ENCODE measurements at places on chromosomes 2 and 18.

- no peak for DNase-seq
These were observed 30.9 kb downstream of the OSBPL6 start for GRCh38 chr2:178225006-178225805.

- no peak for DNase-seq
These were observed 7.6 kb upstream of the ADAM23 start for GRCh38 chr2:206435742-206436141.

DNA sequence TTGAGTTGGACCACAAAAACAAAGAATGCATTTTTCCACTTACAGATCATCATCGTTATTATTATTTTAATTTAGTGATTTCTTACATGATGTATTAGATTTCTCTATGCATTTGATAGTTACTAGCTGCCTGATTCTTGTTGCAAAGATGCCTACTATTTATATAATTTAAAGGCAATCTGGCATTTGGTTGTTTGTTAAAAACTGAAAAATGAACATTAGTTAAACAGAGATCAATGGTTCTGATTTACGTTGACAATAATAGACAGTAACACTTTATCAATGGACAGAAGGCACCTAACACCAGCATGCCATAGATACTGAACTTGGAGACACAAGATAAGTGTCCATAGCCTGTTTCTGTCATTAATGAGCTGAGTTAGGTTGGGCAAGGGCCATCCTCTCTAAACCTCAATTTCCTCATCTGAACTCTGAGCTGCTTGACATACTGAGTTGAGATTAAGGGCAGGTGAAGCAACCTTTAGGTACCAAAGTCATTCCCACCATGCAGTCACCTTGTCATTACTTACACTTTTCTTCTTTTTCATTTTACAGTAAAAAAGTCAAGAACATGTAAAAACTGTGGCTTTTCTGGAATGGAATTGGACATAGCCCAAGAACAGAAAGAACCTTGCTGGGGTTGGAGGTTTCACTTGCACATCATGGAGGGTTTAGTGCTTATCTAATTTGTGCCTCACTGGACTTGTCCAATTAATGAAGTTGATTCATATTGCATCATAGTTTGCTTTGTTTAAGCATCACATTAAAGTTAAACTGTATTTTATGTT lies 3.1 kb downstream of the CCL20 start:
- no peak for DNase-seq

GRCh38 chr2:147588191-147588590 lies 256.6 kb upstream of the ACVR2A start:
- DNase-seq = no peak

GRCh38 chr18:36567800-36568199 lies 261.0 kb downstream of the TPGS2 start:
- DNase-seq = no peak

DNA sequence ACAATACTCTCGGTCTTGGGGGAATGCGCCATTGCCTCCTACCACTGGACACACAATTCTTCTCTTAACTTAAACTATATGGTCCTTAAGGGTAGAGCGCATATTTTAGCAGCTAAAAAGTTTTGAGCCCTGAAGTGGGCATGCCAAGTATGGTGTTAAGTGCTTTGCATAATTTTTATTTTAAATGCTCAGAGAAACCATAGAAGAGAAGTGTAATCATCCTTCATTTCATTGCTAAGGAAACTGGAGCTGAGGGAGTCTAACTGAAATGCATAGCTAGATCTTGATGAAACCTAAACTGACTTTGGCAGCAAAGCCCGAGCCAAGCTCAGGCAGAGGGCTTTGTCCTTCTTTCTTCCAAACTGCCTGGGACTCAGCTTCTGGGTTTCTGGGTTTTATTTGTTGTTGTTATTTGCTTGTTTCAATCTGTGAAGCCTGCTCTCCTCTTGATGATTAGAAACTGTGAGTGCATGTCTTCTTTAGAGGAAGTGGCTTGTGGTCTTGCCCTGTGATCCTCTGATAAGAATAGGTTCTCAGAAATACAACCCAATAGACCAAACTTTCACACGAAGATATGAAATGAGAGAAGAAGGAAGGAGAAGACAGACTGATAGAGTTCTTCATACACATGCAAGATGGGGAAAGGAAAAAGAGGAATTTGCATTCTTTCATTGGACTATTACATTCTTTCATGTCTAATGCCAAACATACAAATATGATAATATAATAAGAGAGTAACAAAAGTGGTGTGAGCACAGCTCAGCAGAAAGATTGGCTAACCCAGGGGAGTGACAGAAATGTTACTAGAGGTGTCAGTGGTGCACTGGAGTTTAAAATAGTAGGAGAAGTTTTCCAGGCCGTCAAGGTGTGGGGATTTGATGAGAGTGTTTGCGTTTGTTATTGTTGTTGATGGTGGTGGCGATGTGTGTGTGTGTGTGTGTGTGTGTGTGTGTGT lies 7.5 kb upstream of the RNF144A start:
- DNase-seq = no peak

DNA sequence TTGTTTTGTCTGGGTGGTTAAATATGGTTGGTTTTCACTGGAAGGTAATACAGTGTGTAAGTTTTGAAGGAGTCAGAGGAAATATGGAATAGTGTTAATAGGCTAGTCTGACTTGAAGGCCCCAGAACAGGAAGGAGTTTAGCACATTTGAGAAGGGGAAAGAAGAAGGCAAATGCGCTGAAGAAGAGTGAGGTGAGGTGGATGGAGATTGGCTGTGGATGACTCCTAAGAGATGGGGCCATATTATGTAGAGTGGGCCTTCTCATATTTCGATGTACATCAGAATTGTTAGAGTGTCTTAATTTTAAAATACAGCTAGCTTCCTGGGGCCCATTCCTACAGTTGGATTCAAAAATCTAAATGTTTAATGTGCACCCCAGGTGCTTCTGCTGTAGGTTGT lies 61.0 kb downstream of the GLS start:
- no peak for DNase-seq

Data from cerebellar cortex (tissue), 1 donor.